ENCODE measurements at places on chromosomes 4 and X.

DNA sequence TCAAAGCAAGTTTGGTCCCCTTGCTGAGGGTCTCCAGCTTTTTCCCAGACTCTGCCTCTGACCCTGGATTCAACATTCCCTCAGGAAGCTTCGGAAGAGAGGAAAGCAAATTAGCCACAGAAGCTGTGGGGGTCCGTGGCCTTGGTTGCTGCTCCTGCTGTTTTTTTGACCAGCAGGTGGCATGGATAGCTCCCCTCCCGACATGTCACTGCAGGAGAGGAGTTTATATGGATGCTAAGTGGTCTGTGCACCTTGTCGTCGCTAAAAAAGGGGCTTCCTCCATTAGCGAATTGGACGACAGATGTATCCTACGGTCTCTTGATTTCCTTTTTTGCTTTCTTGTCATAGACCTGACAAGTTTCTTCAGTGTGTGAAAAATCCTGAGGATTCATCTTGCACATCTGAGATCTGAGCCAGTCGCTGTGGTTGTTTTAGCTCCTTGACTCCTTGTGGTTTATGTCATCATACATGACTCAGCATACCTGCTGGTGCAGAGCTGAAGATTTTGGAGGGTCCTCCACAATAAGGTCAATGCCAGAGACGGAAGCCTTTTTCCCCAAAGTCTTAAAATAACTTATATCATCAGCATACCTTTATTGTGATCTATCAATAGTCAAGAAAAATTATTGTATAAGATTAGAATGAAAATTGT, 70.2 kb downstream of the CD38 start:
- DNase-seq = no peak

DNA sequence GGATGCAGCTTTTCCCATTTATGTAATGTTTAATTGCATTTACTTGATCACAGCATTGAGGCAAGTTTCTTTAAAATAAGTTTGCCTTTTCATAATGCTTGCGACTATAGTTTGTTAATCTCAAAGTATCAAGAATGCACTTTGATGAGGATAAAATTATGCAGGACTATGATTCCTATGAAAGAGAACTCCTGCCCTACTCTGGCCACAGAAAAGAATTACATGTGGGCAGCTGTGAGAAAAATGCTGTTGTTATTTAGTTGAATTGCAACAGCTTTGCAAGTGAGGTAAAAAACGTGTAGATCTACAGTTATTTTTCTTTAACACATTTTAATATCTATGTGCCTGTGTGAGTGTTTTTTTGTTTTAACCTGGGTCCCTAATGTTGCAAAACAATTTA, 12.5 kb upstream of the OSTC start:
- DNase-seq = no peak

GRCh38 chrX:27889878-27890277, 82.1 kb downstream of the MAGEB10 start:
- no peak for DNase-seq

DNA sequence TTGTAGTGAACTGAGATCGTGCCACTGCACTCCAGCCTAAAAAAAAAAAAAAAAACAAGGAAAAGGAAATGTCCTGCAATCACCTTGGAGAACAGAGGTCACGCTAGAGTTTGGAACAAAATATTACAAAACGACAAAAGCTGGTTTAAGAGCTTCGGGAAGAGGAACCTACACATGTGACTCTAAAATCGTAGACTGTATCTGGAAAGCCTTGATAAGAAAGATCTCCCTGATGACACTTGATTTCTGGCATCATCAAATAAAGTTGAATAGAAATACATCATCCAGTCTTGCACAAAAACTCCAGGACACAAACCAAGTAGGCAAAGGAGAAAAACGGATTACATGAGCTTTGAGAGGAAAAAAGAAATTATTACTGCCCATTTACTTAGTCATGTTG, 31.1 kb upstream of the DOCK11 start:
- DNase-seq = no peak

- no peak for DNase-seq
Measured at GRCh38 chr4:142016031-142016430, 379.6 kb downstream of the IL15 start.

DNA sequence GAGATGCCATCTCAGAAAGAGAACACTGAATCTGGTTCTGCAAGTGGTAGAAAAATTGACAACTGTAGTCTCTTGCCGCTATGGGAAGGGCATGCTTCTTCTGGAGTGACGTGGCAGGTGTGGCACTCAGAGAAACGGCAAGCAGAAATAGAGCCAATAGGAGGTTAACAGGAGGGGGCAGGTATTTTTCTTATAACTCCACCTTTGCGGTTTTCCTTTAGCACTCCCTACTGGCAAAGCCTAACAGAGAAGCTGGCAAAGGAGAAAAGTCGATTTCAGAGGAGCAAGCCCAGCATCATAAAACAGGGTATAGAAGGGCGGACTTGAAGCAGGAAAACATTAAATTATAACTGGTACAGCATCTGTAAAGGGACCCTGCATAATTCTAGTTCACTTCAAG, 1382.2 kb downstream of the PCDH18 start:
- DNase-seq = no peak

GRCh38 chrX:69543572-69543971, 39.4 kb downstream of the NALF2 start:
- no peak for DNase-seq

GRCh38 chr4:163562496-163562895, 68.0 kb downstream of the TMA16 start:
- DNase-seq = no peak

DNA sequence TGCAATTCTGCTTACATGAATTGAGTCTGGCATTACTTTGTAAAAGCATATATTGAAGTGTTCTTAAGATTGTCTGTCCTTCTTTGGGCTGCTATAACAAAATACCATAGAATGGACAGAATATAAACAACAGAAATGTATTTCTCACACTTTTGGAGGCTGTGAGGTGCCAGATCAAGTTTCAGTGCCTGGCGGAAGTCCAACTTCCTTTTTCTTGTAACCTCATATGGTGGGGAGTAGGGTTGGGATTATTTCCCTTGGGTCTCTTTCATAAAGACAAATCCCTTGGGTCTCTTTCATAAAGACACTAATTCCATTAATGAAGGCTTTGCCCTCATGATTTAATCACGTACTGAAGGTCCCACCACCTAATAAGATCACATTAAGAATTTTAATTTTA, 199.3 kb upstream of the GRID2 start:
- no peak for DNase-seq

DNA sequence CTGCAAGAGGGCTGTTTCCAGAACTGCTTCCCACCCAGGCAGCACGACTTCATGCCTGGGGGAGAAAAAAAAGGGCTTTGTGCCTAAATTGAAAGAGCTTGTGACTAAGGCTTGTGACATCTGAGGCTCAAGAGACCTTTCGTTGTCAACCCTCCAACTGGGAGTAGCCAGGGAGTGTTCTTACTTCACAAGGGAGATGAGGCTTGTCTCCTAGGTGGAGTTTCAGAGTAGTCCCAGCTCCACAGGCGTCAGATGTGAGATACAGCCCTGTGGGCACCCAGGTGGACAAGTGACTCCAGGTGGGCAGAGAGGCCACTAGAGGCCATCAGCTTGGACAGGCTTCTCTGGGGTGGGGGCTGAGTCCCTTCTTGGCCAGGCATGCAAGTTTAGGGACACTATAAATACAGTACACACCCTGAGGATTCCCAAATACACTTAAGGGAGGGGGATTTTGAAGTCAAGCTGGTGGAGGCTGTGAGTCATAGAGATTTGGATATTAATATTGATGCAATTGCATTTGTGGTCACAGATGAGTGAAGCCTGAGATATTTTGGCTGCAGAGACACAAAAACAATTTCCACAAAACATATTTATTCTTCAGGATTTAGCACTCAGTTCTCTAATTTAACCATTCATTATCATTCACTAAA, 40.1 kb upstream of the SETD7 start:
- no peak for DNase-seq

- peak; percentile 71 for DNase-seq
Measured at GRCh38 chr4:140330311-140330900, 43.0 kb upstream of the SCOC start.

DNA sequence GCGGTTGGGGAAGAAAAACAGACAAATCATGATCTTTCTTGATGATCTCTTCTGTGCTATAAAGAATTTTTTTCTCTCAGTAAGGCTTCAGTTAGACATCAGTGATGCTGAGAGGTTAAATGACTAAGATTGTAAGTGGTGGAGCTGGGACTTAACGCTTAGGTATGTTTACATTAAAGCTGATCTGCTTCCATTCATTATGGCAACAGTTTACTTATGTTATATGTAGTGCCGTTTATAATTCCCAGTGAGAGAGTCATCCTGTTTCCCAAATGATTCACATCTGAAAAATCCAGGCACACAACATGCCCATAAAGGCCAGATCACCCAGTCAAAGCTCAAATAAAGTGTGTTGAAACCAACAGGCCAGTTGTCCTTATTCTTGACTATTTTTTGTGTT, 50.1 kb downstream of the CENPVL3 start:
- peak; percentile 72 for DNase-seq

- no peak for DNase-seq
Measured at GRCh38 chr4:166987026-166987425, 247.3 kb downstream of the SPOCK3 start.

GRCh38 chrX:109374262-109374960, 107.5 kb downstream of the GUCY2F start:
- peak; percentile 44 for DNase-seq

GRCh38 chrX:12901486-12901885, 4.9 kb upstream of the TLR8 start:
- peak; percentile 68 for DNase-seq

DNA sequence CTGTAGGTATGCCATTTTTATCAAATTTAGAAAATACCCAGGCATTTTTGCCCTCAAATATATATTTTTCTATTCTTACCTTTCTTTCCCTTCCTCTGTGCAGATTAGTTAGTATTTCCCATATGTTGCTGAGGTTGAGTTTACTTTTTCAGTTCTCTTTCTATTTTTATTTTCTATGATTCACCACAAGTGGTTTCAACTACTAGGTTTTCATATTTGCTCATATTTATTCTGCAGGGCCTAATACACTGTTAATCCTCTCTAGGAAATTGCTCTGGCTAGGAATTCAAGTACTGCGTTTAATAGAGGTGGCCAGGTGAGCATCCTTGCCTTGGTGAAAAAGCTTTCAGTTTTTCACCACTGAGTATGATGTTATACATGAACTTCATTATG, 1535.3 kb upstream of the PCDH10 start:
- no peak for DNase-seq

DNA sequence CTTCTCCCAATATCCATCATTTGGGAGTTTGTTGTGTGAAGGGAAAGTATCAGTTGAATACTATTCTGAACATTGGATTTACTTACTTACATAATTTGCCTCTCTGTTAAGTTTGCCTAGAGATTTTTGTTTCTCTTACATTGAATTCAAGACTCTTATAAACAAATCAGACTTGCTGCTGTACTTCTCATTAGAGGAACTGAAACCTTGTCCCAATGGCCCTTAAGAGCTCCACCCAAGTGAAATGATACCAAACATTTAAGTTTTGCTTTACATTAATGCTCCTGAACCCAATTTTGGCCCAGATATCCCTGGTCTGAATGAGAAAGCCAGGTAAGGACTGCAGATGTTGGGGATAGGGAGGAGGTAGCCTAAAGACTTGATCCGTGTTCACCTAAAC, 32.0 kb downstream of the HAND2 start:
- DNase-seq = no peak

- no peak for DNase-seq
Measured at GRCh38 chr4:186058253-186058979, 10.5 kb upstream of the TLR3 start.

- peak; percentile 19 for DNase-seq
Measured at GRCh38 chrX:48761674-48762471, at the start of gene GLOD5. TSS of gene GLOD5 (plus strand) at chrX:48761747. CDS start at chrX:48761791, 44 bp downstream.

DNA sequence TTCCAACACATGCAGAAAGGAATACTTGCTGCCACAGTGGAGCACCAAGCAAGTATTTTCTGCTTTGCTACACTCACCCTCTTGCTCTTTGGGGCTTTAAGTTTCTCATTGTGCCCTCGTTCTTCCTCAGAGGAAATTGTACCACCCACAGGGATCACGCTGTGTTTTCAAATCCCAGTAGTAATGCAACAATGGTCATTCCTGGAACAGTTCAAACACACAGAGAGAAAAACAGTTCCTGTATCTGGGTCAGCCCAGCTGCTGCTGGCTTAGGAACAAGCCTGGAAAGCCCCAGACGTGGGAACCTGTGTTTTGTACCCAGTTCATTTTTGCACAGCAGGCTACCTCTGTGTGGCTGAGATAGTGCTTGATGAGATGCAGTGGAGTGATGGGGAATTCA, 907.8 kb downstream of the STPG2 start:
- no peak for DNase-seq

- DNase-seq = no peak
Measured at GRCh38 chr4:123359449-123360315, 36.9 kb upstream of the SPRY1 start.

DNA sequence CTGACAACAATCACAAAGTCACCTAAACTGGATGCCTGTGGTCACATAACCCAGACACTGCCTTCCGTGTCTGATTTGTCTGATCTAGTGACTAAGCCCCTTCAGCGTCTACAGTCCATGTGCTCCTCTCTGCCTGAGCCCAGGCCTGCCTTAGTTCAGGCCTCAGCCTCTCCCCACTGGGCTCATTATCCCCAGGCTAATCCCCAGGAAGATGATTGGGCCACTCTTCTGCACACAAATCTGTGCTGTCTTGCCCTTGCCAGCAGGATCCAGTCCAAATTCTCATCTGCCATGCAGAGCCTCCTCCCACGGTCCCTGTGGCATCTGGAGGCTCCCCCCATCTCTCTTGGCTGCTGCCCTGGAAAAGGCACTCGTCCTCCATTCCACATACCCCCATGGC, 96.5 kb downstream of the SLC2A9 start:
- no peak for DNase-seq
